NCI-H2029 (cell line): ENCODE measurements at places on chromosomes 7 and 10.

DNA sequence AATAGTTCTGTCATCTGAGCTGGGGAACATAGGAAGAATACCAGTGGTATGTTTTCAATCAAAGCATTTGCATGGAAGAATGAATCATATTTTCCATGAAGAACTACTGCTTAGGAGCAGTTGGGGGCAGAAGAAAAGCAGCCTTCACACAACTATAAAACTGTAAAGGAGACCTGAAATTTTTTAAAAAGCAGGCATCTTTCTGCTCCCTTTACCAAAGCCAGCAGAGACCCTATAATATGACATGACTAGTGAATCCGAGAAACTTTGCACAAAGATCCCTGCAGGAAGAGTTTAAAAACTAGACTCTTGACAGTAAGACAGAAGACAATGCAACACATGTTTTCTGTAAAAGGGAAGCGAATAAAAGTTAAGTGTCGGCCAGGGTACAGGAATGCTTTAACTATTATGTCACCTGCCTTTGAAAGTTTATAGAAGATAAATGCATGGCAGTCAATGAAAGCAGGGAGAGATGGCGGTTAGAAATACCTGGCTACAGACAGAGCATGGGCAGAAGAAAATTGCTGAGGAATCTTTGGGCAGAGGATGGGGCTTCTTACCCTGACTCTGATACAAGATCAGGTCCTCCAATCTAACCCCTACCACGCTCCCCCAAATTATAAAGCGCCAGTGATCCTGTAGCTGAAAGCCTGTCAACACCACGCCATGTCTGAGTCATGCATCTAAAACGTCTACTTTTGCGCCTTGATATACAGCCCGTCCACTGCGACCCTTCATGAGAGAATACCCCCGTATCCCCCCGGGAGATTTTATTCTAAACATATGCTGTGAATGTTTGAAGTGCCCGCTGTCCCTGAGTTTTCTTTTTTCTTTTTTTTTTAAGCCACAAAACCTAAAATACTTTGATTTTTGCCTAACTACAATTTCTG is 93.1 kb downstream of the GLI3 start:
- no peak for DNase-seq

GRCh38 chr7:80918909-80919721 is at the start of gene SEMA3C:
Gene SEMA3C (minus strand): TSS chr7:80919051. CDS start chr7:80916781, 2,270 bp downstream.
- peak; percentile 70 for DNase-seq

- DNase-seq: no peak
Measured at GRCh38 chr7:157693521-157694375, 356.9 kb downstream of the DNAJB6 start.

DNA sequence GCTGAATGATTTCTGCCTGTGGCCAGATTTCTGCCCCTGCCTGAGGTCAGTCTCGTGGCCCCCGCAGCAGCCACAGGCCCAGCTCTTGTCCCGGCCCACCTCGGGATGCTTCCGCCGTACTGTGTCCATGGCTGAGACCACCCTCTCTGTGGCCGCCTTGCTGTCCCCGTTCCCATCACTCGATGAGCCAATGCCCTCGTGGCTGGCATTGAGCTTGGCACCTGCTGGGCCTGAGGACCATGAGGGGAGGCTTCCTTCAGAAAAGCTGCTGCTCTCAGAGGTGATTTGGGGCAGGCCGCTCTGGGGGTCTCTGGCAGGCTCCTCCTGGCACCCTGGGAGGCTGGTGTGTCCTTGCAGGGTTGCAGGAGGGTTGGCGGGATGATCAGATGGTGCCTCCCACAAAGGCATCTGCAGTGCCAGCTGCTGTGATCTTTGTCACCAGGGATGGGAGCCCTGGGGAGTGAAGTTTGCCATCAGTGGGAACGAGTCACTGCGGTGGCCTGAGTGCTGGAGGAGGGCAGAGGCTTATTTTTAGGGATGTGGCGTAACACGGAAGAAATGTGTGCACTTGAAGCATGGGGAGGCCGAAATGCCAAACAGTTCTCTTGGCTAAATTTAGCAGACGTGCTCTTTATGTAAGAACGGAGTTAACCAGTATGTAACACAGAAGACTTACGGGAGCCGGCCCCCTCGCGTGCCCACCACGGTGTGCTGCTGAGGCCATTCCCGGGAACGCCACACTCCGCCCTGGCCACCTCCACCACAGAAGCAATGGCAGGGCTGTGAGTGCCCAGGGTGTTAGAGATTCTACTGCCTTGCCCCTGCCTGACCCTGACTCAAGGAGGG is 47.7 kb downstream of the VIPR2 start:
- no peak for DNase-seq

- no peak for DNase-seq
Measured at GRCh38 chr7:25861164-25861496, 290.9 kb upstream of the NFE2L3 start.

GRCh38 chr7:86980223-86980622 is 79.2 kb downstream of the ELAPOR2 start:
- DNase-seq: no peak

GRCh38 chr7:105675934-105676371 is 94.7 kb upstream of the EFCAB10 start:
- peak; percentile 92 for DNase-seq

DNA sequence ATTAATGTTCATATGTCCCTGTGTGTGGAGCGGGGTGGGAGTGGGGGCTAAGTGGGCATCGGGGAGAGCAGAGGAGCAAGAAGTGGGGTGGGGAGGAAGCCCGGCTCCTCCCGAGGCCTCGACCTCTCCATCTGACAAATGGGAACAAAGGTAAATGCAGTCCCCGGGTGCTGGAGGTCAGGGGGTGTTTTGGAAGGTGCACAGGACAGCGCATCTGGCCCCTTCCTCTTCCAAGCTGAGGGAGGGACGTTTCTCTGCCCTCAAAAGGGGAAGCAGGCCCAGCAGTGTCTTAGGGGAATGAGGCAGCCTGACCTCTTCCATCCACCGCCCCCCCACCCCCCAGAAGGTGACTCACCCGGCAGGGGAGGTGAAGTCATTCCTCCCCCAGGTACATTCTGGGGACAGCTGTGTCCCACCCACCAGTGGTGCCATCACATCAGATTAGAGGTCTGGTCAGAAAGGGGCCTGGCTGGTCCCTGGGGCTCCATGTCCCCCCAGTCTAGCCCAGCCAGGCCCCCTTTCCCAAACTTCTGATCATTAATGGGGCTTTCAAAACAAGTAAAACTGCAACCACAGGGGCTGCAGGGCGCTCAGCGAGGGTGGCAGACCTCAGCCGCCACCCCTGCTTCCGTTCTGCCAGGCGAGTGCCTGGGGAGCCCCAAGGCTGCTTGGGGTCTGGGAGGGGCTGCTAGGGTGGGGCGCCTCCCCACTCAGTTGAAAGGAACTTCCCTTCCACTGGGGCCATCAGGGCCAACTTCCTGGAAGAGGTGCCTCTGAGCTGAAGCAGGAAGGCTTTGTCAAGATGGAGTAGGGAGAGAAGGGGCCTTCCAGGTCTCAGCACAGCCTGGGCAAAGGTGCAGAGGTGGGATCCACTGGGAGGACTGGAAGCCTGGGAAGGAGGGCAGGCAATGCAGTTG is 10.8 kb downstream of the LFNG start:
- DNase-seq: no peak
